ENCODE measurements at places on chromosomes 11 and 22.

- DNase-seq: no peak
Measured at GRCh38 chr11:43393765-43394355, 35.1 kb downstream of the TTC17 start.

- no peak for DNase-seq
Measured at GRCh38 chr11:114977651-114978050, 299.3 kb downstream of the NXPE2 start.

- no peak for DNase-seq
Measured at GRCh38 chr11:65770951-65771567, 9.7 kb downstream of the AP5B1 start.

GRCh38 chr11:132022733-132023478 is 652.5 kb downstream of the NTM start:
- no peak for DNase-seq

DNA sequence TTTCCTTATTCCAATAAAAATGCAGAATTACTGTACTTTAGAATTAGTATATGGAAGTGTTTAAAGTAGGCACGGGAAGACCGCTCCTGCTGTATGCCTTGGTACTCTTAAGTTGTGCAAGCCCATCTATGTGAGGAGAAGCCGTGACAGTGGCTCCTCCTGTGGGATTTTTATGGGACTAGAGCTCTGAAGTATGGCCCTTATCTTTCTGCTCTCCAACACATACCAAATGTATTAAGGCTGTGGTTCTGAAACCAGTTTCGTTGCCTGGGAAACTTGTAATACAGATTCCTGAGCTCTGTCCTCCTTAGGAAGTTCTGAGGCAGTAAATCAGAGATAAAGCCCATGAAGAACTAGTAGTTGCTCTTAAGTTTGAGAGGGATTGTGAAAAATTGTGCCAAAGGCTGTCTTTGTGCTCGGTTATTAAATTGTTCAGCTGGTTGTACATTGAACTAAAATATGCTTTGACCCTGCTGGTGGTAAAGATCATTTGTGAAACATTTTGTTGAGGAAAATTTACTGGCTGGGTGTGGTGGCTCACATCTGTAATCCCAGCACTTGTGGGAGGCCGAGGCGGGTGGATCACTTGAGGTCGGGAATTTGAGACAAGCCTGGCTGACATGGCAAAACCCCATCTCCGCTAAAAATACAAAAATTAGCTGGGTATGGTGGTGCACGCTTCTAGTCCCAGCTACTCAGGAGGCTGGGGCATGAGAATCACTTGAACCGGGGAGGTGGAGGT is 29.3 kb downstream of the RTN3 start:
- DNase-seq: no peak
